ENCODE measurements at places on chromosomes 4 and X.

- DNase-seq, result no peak
Measured at GRCh38 chr4:152016303-152016620, 255.5 kb upstream of the GATB start.

- DNase-seq, result peak; percentile 39
Measured at GRCh38 chrX:1657367-1658070, 42.7 kb downstream of the ASMT start.

DNA sequence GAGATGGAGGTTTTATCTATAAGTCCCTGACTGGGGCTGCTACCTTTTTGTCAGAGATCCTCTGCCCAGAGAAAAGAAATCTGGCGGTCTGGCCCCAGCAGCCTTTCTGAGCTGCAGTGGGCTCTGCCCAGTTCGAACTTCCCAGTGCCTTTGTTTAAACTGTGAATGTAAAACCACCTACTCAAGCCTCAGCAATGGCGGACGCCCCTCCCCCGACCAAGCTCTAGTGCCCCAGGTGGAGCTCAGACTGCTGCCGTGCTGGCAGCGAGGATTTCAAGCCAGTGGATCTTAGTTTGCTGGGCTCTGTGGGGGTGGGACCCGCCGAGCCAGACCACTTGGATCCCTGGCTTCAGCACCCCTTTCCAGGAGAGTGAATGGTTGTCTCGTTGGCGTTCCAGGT is 121.8 kb downstream of the TSPAN5 start:
- DNase-seq, result no peak

DNA sequence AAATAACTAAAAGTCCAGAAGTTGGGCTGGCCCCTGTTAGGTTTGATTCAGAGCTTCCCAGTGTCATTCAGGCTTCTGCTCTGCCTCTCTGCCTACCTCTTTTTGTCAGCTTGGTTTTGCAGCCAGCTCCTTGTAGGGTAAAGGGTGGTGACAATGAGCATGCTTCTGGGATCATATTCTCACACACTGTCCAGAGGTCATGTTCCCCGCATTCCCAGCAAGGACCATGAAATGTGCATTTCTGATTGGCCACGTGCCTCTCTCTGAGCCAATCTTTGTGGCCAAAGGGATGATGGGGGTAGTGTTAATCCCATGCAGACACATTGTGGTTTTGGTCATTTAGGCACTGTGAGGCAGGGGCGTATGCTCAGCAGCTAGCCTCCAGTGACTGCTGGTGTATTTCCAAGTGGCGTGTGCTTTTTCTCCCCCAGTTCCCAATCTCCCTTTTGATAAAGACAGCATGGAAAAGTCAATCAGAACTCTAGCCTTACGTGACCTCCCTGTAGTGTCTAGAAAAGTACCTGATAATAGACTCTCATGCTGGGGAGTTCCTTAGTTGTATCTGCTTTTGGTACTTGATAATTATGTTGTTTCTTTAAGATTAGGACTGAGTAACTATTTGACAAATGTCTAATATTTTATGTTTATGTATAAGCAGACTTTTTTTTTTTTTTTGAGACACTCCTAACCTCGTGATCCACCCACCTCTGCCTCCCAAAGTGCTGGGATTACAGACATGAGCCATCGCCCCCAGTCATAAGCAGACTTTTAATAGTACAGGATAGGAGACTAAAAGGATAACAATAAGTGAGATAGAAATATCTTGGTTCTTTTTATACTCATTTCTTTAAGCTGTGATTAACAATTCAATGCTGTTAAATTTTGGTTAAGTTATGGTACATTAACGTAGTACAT is 57.8 kb downstream of the KIAA0232 start:
- no peak for DNase-seq

- no peak for DNase-seq
Measured at GRCh38 chrX:11575332-11575731, 90.4 kb downstream of the ARHGAP6 start.

- no peak for DNase-seq
Measured at GRCh38 chr4:19455850-19456602, 795.7 kb upstream of the SLIT2 start.

- DNase-seq, result no peak
Measured at GRCh38 chr4:155705664-155706063, 39.0 kb downstream of the GUCY1A1 start.

GRCh38 chr4:43224559-43224958 is 332.0 kb downstream of the GRXCR1 start:
- no peak for DNase-seq

GRCh38 chr4:150570862-150571261 is 11.1 kb upstream of the MAB21L2 start:
- no peak for DNase-seq

- no peak for DNase-seq
Measured at GRCh38 chr4:162837679-162838078, 329.0 kb downstream of the NAF1 start.

GRCh38 chrX:154735695-154736393 is 15.0 kb downstream of the GAB3 start:
- no peak for DNase-seq

- no peak for DNase-seq
Measured at GRCh38 chrX:17376431-17377077, 1.6 kb downstream of the NHS start.

DNA sequence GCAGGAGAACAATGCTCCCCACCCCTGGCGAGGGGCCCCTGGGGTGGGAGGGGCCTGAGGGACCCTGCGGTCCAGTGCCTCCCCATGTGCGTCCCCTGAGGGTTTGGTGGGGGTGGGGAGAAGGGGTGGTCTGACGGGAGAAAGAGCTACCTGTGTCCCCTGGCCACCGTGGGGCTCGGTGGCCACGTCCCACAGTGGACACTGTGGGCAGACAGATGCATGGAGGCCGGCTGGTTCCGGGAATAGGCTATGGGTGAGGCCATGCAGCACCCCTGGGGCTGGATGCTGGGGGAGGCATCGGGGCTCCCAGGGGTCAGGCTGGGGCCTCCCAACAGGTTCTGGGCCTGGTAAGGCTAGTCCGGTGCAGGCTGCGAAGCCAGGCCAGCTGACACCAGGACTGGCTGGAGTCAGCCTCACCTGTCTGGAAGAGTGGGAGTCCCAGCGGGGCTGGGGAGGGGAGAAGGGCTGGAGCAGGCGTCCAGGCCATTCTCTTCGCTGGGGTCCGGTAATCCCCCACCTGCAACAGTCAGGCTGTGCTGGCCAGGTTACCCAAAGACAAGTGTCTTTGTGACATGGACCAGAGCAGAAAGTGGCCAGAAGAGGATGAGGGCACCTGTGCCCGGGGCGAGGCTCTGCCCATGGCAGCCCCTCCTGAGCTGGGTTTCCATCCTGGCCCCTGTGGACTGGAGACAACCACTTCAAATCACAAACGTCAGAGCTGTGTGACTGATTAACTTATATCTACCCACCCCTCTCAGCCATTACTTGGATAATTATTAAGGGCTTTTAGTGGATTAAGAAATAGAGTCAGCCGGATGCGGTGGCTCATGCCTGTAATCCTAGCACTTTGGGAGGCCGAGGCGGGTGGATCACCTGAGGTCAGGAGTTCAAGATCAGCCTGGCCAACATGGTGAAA is 1.4 kb upstream of the FAM53A start:
- no peak for DNase-seq

DNA sequence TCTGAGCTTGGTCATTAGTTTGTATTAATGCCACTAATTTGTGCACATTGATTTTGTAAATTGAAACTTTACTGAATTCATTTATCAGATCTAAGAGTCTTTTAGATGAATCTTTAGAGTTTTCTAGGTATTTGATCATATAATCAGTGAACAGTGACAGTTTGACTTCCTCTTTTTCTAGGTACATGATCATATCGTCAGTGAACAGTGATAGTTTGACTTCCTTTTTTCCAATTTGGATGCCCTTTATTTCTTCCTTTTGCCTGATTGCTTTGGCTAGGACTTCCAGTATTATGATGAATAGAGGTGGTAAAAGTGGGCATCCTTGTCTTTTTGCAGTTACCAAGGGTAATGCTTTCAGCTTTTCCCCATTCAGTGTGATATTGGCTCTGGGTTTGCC is 421.4 kb upstream of the CPXCR1 start:
- no peak for DNase-seq

GRCh38 chr4:147782087-147782781 is 50.3 kb downstream of the ARHGAP10 start:
- DNase-seq, result no peak

DNA sequence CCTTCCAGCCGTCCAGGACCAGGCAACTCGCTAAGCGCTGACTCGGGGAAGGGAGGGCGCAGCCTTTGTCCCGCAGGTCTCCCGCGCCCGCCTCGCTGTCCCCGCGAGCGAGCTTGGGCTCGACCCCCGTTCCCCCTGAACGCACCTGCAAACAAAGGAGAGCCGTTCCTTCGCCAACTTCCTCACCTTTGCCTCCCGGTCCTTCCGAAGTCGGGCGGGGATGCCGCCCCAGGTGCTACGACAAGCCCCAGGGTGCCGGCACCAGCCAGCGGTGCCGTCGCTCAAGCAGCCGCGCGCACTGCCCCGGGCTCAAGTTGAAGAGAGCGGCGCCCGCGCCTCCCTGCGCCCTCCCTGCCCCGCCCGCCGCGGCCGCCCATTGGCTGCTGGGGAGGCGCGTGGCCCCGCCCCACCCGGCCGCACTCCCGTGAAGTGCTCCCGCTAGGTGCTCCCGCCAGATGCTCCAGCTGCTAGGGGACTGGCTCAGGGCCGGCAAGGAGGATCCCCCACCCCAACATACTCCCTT is 107.1 kb downstream of the NSUN7 start:
- peak; percentile 41 for DNase-seq

DNA sequence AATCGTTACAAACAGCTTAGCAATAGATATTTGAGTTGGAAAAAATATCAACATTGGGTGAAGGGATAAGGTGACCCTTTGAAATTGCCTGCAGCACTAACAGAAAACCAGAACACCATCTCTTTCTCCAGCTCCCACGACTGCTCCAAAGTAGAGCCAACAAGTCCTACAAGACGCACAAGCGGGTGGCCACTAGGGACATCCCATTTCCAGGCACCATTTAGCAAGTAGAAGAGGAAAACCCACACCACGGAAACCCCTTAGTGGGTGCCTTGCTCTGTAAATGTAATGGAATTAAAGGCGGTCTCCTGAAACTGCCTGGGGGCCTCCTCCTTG is 1.9 kb downstream of the ARHGAP6 start:
- no peak for DNase-seq

DNA sequence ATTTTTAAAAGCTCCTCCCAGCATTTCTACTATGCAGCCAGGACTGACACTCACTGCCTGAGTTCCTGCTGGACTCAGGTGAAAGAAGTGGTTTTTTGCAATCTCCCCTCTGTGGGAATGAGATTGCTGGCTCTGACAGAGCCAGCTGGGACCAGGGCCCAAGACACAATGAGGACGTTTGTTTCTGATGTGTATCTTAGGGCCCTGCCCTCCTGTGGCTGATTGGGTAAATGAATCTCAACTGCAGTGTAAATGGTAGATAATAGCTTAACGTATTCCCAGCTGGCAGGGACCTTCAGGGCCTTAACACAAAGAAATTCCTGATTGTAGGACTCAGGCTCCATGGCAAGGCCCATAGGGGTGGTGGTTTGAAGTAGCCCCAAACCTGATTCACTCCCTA is 85.8 kb upstream of the PRPS1 start:
- no peak for DNase-seq

GRCh38 chrX:857376-857775 is 226.8 kb downstream of the SHOX start:
- no peak for DNase-seq

DNA sequence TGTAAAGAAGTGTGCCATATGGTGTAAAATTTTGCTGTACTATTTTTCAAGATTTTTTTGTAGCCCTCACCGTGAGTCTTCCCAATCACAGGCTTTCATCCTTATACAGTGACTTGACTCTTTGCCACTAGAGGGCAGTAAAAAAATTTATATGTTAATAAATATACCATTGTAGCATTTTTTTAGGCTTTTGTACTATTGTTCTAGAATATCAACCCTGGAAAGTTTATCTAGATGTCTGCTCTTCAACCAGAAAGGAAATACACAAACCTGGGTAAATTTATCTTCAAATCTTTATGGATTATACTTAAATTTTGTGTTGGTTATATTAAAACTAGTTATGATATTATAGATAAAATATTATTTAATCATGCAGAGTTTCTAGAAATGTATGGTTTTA is 235.3 kb downstream of the TENM3 start:
- no peak for DNase-seq

- DNase-seq, result no peak
Measured at GRCh38 chr4:47278631-47279030, 184.9 kb downstream of the COMMD8 start.

GRCh38 chr4:86203176-86203575 is 156.7 kb downstream of the MAPK10 start:
- DNase-seq, result no peak

GRCh38 chrX:39331082-39331704 is 529.9 kb downstream of the MID1IP1 start:
- DNase-seq, result no peak

DNA sequence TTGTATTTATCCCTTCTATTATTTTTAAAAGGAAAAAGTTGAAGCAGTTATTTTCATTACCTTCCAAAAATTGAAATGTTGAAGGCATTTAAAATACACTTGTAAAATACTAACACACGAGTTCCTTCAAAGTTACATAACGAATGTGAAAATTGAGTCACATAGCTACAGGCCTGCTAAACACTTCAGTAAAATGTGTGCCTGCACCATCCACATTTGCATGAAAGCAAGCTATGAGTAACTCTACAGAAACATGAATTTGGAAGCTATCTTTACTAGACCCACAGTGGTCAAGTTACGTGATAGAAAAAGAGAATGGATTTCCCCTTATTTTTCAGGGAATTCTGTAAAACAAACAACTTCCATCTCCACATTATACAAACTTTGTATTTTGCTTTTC is 1148.8 kb upstream of the PCDH7 start:
- no peak for DNase-seq

DNA sequence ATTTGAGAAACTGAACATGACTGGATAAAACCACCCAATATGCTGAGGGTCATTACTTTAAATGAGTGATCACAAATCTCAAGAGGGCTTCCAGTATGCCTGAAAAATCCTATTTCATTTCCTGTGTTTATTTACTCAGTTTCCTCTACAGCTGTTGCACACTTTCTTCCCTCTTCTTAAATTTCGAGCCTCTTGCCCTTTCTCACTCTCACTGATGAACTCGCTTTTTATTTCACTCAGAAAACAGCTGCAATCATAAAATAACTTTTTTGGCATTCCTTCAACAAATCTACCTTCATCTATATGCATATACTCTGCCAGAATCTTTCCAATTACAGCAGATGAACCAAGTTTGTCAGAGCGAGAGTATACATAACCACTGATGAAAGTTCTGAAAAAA is 101.3 kb downstream of the EIF4E start:
- DNase-seq, result no peak

- no peak for DNase-seq
Measured at GRCh38 chrX:106948641-106949040, 28.4 kb downstream of the CLDN2 start.

Measured in stimulated activated CD4-positive, alpha-beta T cell treated with anti-CD3 and anti-CD28 coated beads, Interleukin-2, amount 100 ng/mL, for 4 hours (primary cell).